NCI-H1417 treated with DMSO at 0.1 percent for 48 hours (cell line): ENCODE measurements at places on chromosomes 7 and 10.

- no peak for DNase-seq
Measured at GRCh38 chr7:122343601-122344302, 39.2 kb upstream of the FEZF1 start.

DNA sequence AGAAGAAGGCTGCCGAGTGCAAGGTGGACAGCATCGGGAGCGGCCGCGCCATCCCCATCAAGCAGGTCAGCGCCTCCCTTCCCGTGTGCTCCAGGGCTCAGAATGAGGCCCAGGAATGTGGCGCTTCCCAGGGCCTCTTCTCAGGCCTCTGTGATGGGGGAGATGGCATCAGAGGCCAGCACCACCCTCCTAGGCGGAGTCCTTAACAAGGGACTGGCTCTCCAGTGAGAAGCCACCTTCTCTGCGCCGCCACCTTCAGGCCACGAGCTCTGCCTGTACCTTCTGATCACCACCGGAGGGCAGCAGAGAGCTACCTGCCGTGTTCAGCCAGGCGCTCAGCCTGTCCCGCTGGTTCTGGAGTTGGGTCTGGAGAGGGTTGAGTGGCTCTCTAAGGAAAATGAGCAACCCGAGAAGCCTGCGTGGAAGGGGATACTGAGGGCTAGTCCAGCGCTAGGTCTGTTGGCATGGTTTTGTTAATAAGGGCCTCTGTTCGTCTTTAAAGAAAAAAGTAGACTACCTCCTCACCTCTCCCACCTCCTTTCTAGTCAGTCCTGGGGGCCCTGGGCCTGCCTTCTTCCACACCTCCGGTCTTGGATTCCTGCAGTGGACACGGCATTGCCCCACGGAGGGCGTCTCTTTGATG is 37.7 kb downstream of the AGAP3 start:
- no peak for DNase-seq

DNA sequence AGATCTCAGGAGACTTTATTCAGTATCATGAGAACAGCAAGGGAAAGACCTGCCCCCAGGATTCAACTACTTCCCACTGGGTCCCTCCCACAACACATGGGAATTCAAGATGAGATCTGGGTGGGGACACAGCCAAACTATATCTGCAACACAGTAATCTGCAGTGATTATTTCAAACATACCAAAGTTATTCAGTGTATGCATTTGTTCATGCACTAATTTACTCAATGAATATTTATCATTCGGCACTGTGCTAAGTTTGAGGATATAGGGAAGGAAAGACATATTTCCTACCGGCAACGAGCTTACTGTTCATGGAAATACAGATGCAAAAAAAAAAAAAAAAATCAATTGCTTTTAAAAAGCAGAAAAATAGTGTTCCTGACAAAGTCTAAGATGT is 91.6 kb upstream of the IMMP2L start:
- no peak for DNase-seq

- no peak for DNase-seq
Measured at GRCh38 chr7:28516390-28517172, 104.3 kb downstream of the CREB5 start.

GRCh38 chr10:15137636-15138035 is 30.9 kb downstream of the NMT2 start:
- DNase-seq = no peak

- DNase-seq = no peak
Measured at GRCh38 chr10:131982185-131982756, 548 bp upstream of the BNIP3 start.

DNA sequence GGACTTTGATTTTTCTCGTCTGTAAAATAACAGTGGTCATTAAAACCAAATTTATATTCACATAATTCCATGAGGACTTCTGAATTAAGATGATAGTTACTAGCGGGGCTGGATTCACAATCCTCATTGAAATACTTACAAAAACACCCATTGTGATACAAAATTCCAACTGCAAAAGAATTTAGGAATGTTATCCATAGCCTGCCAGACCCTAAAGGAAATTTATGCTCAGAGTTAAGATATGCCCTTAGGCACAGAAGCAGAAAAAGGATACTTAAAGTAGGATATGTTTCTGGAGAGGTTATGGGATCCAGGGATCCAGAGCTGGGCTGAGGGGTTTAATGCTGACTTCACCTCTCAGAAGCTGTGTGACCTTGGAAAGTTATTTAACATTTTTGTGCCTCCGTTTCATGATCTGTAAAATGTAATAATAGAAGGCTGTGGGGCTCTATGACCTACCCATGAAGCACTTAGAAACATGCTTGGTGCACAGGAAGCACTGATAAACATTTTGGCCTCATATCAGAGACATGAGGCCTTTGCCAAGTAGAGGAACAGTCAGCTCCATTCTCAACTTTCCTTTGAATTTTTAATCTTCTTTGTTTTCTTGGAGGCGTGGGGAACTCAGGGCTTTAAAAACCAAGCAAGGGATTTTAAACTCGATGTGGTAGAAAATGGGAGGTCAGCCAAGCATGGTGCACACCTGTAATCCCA is 744.7 kb downstream of the KCNMA1 start:
- DNase-seq = no peak

DNA sequence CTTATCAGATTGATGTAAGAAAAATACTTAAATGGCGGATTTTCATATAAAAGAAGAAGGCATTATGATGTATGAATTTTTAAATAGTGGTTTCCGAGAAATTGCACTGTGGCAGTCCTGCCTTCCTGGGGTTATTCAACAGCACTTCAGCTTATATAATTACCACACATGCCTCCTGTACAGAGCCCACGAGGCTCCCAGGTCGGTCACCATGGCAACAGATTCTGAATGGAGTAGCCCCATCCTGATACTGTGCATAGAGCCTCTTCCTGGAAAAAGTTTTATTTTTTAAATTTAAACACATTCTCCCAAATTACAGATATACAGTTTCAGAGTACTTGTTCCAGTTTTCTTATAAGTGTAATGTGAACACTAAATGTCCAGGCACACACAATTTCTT is 15.9 kb upstream of the ASB4 start:
- peak; percentile 96 for DNase-seq

DNA sequence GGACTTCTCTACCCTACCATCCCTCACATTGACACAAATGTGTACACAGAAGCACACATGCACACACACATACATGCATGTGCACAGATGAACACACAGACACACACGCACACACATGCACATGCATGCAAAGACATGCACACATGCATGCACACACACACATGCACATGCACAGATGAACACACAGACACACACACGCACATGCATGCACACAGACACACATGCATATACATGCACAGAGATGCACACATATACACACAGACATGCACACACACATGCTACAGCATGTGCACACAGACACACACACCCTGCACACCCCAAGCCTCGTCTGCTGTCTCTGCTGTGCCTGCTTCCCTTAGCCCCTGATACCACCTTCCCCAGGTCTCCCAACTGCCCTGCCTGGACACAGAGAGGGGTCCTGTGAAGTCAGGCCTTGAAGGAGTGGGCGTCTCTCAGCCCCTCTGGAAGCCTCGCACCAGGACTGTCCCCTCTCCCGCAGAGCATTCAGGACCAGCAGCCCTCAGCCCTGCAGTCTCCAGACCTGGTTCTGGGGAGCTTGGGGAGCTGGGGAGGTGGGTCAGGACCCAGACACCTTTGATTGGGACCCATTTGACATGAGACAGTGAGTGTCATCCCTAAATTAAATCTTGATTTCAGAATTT is 181.8 kb downstream of the DNAJB6 start:
- no peak for DNase-seq

GRCh38 chr10:27449571-27449970 is 54.5 kb upstream of the RAB18 start:
- no peak for DNase-seq

GRCh38 chr10:116112232-116113231 is 160.5 kb downstream of the GFRA1 start:
- no peak for DNase-seq

GRCh38 chr7:113128031-113128430 is 9.7 kb upstream of the SMIM30 start:
- no peak for DNase-seq

- DNase-seq = no peak
Measured at GRCh38 chr10:16776896-16777295, 40.3 kb downstream of the RSU1 start.

DNA sequence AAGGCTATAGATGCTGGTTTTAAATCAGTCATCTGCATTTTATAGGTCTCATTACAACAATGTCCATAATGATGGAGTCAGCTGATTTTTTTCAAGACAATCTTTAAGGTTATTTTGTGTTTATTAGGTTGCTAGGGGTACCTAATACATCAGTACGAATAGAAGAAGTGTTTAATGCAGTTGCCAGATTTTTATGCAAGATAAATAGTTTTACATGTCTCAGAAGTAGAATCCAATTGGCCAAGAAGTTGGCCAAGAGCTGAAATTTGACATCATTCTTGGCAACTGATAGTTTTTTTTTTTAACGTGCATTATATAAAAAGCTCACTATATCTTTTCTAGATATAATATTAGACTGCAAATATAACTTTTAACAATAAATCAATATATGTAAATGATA is 208.5 kb downstream of the TRIL start:
- no peak for DNase-seq

DNA sequence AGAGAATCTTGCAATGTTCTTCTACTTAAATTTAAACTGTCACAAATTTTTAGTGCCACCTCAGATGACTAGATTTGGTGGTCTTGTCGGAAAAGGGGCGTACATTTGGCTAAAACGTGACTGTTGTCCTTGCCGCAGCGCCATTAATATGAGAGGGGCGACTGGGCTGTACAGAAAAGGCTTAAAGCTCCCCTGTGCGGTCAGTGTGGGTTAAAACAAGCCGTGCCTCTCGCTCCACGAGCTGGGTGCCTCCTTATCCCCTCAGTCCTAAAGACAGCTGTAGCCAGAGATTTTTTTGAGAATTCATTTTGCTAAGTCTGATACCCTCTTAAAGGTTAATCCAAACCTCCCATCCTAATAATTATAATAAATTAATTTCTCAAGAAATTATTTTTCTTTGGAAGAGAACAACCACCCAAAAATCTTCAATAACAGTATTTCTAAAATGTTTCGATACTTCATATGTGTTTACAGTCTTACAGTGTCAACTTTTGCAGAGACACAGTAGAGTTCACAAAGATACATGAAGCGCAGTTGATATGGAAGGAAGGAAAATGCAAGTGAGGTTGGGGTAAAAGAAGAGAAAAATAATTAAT is 68.6 kb downstream of the C7orf25 start:
- DNase-seq = no peak

- no peak for DNase-seq
Measured at GRCh38 chr10:124875596-124875995, 66.3 kb upstream of the ZRANB1 start.

DNA sequence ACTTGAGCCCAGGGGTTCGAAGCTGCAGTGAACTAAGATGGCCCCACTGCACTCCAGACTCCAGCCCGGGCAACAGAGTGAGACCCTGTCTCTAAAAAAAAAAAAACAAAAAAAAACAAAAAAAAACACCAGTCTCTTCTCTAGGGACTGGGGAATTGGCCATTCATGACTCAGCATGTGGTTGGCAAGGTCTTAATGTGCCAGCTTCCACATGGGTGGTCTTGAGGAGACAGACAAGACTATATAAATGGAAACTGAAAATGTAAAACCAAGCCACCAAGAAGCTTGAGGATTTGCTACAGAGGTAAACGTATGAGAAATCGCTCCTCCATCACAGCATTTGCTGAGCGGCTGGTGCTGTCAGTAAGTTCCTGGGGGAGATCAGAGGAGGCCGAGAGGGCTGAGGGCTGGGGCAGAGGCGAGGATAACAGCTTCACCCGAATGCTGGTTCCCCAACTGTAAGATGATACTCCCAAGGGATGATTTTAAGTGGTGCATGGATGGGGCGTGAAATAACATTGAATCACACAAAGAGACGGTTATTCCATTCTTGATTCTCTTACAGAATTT is 128.7 kb downstream of the C10orf105 start:
- no peak for DNase-seq

GRCh38 chr7:79459381-79459780 is 5.9 kb upstream of the MAGI2 start:
- no peak for DNase-seq
